ENCODE measurements at places on chromosomes 16 and 17. TPM values are rescaled to one million over a fixed set of nuclear protein-coding genes. Genes with fewer than 3 reads are reported as not detected.

GRCh38 chr16:79009896-79010295, 590.6 kb downstream of the MAF start:
- no peaks in the 10 kb centered on the region for H3K36me3 ChIP-seq
- DNase-seq = no peak
- no peaks in the 10 kb centered on the region for H3K27me3 ChIP-seq

DNA sequence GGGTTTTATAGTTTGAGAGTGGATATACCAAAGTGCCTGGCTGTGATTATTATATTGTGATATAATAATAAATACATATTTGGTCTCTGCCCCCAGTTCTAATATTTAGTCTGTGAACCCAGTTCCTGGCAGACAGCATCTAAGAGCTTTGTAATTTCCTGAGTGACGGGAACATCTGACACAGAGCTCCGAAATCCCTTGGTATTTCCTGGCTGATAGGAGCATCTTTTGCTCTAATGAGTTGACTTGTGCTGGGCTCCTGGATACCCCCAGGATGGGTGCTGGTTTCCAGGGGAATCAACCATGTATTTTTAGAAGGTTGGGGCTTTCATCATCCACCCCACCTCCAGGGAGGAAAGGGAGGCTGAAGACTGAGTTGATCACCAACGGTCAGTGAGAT, 187.3 kb downstream of the CDH13 start:
- no peak for DNase-seq
- H3K4me3 ChIP-seq = no peak overlapping the region
- no peaks in the 10 kb centered on the region for H3K4me1 ChIP-seq
- no peaks in the 10 kb centered on the region for H3K36me3 ChIP-seq
- H3K27ac ChIP-seq = no peak overlapping the region
- H3K27me3 ChIP-seq = no peaks in the 10 kb centered on the region

DNA sequence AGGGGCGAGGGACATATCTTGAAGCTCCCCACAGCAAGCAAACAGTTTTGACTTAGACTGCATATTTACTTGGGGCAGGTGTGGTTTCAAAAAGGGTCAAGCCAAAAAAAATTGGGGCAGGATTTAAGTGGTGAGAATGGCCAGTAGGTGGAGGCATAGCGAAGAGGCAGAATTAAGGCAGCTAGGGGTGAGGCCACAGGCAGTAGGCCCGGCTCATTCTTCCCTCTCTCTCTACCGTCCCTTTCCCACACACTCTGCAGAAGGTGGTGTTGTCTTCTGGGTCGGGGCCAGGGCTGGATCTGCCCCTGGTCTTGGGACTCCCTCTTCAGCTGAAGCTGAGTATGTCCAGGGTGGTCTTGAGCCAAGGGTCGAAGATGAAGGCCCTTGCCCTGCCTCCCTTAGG, 2.6 kb downstream of the SHBG start:
- no peaks in the 10 kb centered on the region for H3K36me3 ChIP-seq
- H3K4me3 ChIP-seq = no peak overlapping the region
- no peak for DNase-seq
- H3K4me1 ChIP-seq = no peaks in the 10 kb centered on the region
- H3K27me3 ChIP-seq = no peaks in the 10 kb centered on the region

DNA sequence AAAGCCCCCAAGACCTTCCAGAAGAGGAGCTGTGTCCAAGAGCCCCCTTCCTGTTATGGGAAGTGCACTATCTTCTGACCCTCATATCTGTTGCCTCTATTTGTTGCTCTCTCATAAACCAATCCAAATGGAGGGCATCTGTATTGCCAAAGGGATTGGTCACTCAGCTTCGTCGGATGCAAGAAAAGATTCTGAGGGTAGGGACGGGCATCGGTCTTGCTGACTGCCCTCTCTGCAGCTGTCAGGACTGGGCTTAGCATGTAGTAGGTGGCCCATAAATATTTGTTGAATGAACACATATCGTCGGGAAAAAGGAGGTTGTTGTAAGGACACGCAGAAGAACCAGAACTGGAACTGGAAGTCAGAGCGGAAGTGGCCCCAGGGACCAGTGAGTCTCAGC, 44.1 kb downstream of the CCDC42 start:
- no peaks in the 10 kb centered on the region for H3K27me3 ChIP-seq
- H3K4me3 ChIP-seq = no peak overlapping the region
- no peak overlapping the region for H3K27ac ChIP-seq
- no peaks in the 10 kb centered on the region for H3K36me3 ChIP-seq
- no peak for DNase-seq

SOX15 gene
- polyA plus RNA-seq = 1.0 TPM

Data from pancreas (tissue), 10 donors.